ENCODE measurements at places on chromosomes 3 and 15.

DNA sequence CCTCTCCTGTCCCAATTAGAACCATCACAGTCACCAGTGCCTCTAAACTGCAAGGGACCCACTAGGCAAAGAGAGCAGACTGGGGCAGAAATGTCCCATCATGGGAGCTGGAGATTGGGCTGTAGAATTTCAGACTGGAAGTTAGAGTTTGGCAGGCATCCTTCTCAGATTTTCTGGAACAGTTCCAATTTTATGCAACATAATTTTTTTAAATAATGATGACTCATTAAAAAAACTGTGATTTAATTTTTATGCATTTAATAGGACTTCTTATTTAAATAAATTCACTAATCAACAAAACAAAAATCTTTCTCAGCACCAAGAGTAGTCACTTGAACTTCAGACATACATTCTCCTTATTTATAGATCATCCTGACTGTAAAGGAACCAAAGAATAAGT is 84.6 kb upstream of the SLC7A14 start:
- no peak for DNase-seq

DNA sequence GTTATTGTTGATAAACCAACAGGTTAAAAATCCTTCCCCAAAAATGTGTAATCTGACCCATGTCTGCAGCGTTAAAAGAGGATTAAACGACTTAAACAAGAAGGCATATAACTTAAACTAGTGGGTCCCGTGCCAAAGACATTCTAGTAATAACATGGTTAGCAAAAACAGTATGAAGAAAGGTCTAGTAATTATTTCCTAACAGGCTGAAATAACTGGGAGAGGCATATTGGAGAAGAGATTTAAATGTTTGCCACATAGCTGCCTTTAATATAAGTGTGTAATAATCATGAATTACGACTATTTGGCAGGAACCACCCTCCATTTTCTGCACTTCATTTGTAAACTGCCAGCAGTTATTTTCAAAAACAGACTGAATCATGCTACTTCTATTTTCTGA is 67.7 kb upstream of the CSPG5 start:
- DNase-seq = no peak

- no peak for DNase-seq
These were observed 35.2 kb downstream of the ABTB1 start for GRCh38 chr3:127707851-127708411.

DNA sequence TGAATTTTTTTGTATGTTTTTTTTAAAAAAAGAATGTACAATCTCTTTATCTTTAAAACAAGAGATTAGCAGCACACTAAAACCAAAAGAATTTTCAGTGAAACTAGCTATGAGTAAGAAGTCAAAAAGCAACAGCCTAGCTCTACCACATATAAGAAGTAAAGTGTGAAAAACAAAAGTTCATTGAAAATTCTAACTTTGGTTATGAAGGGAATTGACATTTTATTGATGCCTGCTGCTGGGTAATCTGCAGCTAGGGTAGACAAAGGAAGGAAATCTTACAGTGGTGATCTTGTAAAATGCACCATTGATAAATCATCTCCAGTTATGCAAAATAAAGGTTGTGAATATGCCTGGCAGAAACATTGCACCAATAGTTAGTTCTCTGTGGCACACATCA is 37.8 kb upstream of the FOXB1 start:
- no peak for DNase-seq

GRCh38 chr3:42743204-42743995 is 29.7 kb downstream of the CCDC13 start:
- no peak for DNase-seq

DNA sequence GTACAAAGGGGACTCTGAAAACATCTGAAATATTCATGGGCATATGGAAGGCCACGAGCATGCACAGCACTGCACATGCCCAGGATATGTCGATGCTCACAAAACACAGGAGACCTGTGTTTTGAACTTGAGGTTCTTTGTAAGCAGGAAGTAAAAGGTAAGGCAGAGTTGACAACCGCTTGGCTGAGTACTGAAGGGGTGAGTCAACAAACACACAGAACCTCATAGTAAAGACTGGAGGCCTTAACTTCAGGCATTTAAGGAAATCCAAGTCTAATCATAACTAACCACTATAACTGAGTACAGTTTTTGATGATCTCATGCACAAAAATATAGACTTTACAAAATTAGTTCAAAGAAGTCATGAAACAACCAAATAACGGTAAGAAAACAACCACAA is 80.6 kb downstream of the MYO9A start:
- DNase-seq = no peak

DNA sequence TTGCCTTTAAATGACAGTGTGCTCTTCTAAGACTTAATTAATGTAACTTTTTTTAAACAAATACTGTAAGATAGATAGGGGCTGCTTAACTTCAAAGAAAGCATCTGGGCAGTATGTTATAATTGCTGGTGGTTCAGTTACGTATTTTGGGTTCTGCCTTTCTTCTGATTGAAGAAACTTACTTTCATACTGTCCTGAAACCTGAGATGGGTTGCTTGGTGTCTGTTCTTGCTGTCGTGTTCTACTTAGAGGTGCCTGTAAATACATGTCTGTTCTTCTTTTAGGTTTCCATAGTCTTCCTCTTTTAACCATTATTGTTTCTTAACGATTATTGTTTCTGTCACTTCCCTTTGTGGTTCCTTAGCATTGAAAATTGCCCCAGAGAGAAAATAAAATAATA is 297.7 kb upstream of the CHRM5 start:
- DNase-seq = no peak

Measured in retina (tissue), 1 donor.